ENCODE measurements at places on chromosomes 6 and 20.

- no peak for DNase-seq
These were observed 16.2 kb upstream of the SNX9 start for GRCh38 chr6:157806856-157807215.

- no peak for DNase-seq
These were observed 387.1 kb downstream of the DHX35 start for GRCh38 chr20:39349240-39349639.

- DNase-seq, result no peak
These were observed 49.2 kb downstream of the CDKAL1 start for GRCh38 chr6:20583444-20583800.

DNA sequence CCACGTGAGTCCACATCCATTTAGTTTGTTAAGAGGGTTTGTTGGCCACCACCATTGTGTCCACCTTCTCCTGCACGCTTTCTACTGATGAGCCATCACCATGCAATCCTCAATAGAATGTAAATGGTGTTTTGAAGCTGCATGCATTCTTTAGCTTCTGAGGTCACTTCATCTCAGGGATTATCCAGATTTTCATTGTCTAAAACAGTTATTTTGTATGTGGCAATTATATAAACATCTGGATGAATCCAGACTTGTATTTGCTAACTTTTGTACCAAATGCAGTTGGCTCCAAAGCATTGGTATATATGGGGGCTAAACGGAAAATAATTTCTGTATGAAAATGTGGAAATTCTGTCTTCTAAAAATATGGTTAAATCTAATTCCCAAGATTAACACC, 231.2 kb upstream of the ARID1B start:
- DNase-seq, result no peak

GRCh38 chr6:43717822-43718221, 30.2 kb upstream of the MRPS18A start:
- no peak for DNase-seq

Measured in stimulated activated CD8-positive, alpha-beta memory T cell treated with anti-CD3 and anti-CD28 coated beads, Interleukin-4, amount 100 ng/mL, for 24 hours (primary cell).